ENCODE measurements at places on chromosomes 6 and 20.

DNA sequence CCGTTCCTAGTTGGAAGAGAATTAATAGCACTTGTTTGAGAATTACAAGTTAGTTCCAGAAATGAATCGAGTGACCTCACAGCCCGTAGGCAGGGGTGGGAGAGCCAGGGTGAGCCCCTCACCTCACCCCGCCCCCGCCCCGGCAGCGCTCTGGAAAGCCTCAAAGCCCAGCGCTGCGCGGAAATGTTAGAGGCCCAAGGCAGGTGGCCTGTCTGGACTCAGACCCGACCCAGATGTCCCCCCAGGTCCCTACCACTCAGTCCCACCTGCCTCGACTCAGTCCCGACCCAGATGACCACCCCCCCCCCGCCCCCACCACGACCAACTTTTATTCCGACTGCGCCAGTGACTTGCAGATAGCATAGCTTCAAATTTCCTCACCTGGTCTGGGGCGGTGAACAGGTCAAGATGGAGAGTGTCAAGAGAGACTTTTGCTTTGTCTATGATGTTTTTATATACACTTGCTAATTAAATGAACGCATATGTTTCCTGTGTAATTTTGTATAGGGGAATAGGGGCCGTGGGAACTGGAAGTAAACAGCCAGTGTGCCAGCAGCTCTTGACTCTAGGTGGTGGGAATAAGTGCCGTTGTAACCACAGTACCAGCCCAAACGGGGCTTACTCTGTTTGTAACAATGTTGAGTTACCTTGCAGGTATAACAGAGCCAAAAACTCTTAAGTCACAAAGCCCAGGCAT lies 1.2 kb upstream of the PXDC1 start:
- no peak for DNase-seq

- DNase-seq = peak; percentile 55
These were observed 528.9 kb downstream of the EPM2A start for GRCh38 chr6:145206247-145206907.

DNA sequence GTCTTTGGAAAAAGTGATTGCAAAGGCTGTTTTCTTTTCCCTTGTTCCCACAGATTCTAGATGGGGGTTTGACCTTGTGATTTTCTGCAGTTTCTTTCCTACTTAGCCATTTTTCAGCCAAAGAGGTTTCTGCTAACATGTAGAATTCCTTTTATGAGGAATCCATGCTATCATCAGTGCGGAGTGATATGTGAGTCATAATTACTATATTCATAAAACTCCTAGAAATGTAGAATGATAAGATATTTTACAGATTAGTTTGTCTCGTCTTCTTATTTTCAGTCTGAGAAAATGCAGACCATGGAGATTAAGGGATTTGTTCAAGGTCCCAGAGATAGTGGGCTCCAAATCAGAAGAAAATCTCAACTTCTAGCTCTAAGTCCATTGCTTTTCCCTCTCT lies 98.6 kb downstream of the KCNQ5 start:
- DNase-seq = no peak

DNA sequence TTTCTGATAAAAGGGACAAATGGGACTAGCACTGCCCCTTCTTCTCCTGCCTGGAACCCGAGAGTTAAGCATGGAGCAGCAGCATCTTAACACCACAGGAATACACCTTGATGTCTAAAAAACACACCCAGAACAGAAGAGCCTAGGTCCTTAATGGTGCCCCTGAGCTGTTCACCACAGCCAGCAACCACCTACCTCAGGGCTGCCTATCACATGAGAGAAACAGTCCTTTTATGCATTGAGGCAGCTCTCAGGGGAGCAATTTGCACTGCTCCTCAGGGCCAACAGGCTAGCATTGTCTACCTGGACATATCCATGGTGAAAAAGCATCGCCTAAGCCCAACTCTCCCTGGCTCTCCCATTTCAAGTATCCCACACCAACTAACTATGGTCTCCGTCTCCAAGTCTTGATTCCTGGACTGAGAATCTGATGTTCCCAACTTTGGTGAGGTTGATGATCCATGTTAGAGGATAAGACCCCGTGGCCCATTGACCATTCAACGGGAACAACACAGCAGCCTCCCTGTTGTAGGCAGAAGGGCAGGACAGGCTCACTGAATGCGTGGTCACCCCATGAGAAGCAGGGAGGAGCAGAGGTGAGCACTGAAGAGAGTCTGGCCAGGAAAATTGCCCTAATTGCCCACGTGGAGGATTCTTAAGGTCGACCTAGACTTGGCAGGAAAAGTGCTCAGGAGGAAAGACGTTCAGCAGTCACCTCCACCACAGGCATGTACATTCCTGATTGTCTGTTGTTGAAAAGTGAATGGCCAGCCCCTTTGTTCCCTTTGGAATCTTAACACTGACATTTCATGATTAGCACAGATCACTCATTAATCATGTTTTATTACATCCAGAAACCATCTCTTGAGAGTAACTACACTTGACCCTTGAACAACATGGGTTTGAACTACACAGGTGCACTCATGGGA lies 4.2 kb upstream of the APMAP start:
- DNase-seq = no peak

DNA sequence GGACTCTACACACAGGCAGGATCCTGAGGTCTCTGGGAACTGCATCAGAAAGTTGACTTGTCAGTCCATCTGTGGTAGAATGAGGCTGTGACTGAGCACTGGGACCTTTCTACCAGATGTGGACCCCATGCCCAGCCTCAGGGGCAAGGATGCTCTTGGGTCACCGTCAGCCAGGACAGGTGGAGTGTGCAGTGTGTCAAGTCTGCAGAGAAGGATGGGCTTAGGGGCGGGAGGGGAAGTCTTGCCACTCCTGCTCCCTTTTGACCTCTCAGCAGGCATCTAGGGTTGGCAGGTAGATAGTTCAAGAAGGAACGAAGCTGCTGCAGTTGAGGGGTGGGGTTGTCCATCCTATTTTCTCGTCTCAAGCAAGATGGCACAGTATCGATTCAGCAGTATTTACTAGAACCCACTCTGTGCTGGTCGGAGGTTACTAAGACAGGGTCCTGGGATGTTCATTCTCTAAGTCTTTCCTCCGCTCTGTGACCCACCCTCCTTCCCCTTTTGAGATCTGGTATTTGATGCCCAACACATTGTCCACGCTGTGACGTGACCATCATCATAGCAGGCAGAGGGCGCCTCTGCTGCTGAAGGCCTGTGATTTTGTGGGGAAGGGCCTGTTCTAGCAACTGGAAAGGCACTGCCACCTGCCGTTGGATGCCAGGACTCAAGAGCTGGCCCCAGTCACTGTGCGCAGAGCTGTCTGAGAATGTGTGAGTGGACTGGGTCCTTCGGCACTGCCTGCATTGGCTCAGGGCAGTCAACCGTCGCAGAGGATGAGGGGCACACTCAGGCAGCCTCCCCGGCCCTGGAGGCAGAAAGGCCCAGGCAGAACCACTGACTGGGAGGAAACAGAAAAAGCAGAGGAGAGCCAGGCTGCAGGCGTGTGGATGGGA lies 23.2 kb downstream of the RBCK1 start:
- peak; percentile 82 for DNase-seq

DNA sequence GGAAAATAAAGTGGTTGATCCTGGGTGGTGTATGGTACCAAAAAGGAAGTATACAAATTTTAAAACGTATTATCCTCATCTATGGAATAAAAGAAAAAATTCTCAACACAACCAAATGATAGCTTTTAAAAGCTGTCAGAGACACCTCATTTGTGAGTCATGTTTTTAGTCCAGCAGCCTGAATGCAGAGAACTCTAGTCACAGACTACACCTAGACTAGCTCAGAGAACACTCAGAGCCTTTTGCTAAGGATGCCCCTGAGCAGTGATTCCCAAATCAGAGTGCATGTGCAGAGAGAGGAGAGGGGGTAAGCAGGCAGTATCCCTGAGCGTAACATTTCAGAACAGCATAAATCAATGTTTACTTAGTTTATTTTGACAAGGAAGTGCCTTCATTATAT lies 809.3 kb downstream of the HACE1 start:
- no peak for DNase-seq

DNA sequence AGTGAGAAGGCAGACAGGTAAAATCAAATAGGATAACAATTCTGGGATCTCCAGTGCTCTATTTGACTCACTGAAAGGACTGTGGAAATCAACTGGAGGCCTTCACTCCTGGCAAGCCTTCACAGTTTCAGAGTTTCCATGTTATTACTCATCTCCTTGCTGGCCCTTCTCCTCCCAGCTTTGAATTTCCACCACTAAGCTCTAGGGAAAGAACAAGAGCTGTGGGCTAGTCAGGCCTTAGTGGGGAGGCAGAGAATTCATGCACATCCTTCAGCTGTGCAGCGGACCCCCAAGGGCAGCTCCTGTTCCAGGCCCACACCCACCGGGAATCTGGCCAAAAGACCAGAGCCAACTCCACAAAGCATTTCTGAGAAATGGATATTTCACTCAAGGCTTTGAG lies 26.0 kb downstream of the MYLIP start:
- DNase-seq = no peak

DNA sequence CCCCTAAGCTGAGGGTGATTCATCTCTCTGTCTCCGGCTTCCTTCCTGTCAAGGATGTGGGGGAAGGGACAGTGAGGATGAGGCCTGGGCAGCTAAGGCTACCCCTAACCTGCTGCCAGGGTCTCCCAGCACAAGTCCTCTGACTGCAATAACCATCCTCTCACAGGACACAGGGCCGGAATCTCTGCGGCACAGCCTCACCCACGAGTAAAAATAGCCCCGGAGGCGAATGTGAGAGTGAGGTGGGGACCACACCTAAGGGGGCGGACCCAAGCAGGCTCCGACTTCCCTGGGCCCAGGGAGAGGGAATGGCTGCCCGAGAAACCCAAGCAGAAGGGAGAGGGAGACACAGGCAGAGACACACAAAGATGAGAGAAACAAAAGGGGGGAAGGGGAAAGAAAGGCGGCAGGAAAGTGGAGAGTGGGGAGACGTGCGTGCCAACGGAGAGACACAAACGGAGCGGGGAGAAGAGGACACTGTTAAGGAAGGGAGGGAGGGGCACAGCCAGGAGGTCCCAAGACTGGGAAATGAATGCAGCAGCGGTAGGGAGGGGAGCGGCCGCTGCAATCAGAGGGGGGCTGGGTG lies 1.4 kb downstream of the CLIC1 start:
- DNase-seq = no peak

GRCh38 chr20:9514072-9514460 lies 324 bp upstream of the LAMP5 start:
- DNase-seq = no peak

GRCh38 chr20:45469336-45470261 lies at the start of gene WFDC2:
Gene WFDC2 (plus strand): TSS chr20:45469753. CDS start chr20:45469782, 29 bp downstream.
- no peak for DNase-seq

GRCh38 chr20:62902926-62903615 lies 23.2 kb downstream of the DIDO1 start:
- no peak for DNase-seq

All from SK-N-DZ (cell line).